ENCODE measurements at places on chromosomes 1 and 21.

DNA sequence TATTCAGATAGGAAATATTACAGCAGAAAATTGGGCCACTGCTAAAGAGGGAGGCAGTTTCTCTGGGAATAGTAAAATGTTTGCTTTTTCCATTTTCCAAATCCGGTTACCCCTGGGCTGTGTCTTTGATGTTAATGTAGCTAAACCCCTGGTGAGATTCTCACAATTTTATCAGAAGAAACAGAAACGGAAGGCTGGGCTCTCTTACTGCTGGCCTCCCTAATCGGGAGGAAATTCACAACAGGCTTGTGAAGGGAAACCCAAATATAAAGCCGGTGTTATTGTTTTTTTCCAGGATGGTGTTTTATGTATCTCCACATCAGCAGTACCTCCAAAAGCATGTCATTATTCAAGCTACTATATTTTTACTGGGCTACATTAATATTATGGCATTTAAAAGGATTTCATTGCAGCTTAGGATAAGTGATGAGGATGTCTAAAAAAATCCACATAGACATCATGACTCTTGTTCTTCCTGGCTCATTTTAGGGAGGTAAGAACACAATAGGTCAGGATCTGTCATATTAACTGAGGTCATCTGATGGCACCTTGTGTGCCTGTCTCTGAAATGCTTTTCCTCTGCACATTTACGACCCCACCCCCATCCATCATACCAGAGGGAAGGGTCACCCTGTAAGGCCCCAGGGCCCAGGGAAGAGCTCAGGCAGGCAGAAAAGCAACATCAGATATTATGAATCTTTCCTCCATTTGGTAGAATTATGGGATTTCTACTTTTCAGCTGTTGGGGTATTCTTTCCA is 158.7 kb downstream of the DSCAM start:
- no peak for DNase-seq

GRCh38 chr1:39789571-39790110 is 976 bp upstream of the BMP8B start:
- DNase-seq = no peak

- DNase-seq = no peak
Measured at GRCh38 chr1:39406533-39407450, 84.6 kb upstream of the BMP8A start.

DNA sequence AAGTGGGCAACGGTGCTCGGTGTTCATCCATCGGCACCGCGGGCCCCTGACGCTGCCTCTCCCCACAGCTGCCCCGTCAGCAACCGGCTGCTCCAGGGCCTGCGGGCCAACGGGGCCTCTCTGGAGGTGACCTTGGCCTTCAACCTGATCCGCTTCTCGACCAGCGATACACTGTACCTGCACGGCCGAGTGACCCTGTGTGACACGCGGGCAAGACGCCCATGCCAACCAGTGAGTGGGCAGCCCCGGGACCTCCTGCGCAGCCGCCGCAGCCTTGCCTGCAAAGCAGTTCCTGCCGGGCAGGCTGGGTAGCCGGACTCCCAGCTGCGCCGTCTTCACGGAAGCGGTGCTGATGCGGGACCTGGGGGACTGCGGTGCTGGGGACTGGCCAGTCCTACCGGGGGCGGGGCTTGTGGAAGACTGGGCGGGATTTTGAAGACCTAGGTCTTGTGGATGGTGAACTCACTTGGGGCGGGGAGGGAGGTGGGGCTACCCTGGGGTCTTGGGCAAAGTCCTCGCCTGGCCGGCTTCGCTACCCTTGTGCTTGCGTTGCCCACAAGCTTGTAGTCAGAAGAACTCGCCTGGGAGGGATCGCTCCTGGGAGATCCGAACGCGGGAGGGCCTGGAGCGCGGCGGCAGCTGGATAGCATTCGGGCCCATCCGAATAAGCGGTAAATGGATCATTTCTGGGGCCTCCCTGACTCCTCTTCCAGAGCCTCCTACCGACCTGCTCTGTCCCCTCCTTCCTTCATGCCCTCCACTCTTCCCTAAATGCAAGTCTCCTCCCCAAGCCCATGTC is 8.8 kb upstream of the CEP85 start:
- no peak for DNase-seq

DNA sequence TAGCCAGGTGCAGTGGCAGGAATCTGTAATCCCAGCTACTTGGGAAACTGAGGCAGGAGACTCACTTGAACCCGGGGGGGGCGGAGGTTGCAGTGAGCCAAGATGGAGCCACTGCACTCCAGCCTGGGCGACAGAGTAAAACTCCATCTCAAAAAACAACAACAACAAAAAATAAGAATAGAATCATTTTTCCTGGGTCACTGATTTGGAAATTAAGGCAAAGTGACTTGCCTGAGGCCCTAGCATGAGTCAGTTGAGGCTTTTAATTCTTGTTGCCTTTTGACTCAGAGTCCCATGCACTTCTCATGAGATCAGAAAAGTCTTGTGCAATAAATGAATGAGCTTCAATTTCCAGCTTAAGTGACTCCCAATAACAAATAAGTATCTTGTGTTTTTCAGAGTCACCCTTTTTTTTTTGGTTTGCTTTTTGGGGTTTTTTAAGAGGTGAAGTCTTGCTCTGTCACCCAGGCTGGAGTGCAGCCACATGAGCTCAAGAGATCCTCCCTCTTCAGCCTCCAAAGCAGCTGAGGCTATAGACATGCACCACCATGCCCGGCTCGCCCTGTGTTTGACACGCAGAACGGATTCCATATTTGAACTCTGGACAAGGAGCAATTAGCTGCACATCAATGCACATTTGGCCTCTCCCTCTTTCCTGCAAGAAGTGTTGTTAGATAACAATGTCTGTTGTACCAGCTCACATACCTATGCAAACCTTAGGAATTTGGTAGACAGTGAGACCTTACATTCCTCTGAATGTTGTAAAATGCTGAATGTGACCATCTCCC is 3.4 kb upstream of the PLEKHM2 start:
- no peak for DNase-seq

- DNase-seq = peak; percentile 78
Measured at GRCh38 chr1:151534662-151535278, 5.3 kb upstream of the TUFT1 start.

DNA sequence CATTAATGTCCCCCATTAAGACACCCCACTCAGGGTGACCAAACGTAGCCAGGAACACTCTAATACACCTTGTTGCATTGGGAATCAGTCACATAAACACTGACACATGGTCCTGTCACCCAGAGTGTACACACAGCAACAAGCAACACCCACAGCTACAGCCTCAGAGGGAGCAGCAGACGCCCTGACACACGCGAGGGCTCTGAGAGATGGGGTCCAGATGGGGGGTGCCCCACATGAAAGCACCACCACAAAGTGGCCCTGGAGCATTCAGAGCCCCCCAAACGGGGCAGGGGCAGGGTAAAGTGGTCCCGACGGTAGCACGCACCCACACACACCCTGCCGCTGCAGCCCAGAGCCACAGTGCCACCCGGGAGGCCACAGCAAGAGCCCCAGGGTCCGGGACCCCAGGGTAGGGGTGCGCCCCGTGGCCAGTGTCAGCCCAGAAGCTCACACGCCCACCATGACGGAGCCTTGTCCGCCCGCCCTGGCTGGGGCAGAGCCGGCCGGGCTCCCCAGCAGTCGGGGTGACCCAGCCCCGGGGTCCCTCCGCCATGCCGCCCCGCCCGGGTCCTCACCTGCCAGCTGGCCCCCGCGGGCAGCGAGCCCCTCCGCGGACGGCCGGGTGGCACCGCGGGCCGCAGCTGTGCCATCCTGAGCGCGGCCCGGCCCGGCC is 47.3 kb downstream of the RAP1GAP start:
- DNase-seq = no peak

GRCh38 chr1:43934101-43934985 is 742 bp downstream of the ARTN start:
- DNase-seq = peak; percentile 42

GRCh38 chr1:18618546-18619466 is 11.8 kb upstream of the PAX7 start:
- DNase-seq = no peak

DNA sequence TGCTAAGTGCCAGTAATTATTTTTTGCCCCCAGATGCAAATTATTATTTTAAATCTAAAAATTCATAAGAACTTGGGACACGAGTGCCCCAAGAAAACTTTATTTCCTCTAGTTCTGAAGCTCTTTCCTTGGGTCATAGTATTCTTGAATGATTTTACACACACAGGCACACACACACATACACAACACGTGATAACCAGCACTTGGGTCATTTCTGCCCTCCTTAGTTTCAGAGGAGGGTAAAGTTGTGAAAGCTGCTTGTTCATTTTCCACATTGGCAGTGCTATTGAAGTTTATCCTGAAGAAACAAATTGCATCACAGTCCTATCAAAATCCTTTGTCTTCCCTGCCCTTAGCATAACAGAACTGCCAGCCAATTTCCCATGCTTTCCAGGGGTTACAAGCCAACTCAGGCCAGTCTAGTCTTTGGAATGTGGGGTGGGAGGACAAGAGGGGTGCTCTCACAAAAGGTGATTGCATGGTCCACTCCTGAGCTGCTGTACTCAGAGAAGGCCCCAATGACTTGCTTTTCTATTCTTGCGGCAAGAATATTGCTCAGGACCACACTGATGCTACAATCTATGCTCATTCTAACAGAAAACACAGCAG is 98.5 kb upstream of the POGK start:
- no peak for DNase-seq

GRCh38 chr1:47409311-47410067 is 6.6 kb upstream of the FOXE3 start:
- DNase-seq = no peak

- DNase-seq = no peak
Measured at GRCh38 chr1:24918370-24918769, 11.7 kb downstream of the RUNX3 start.

DNA sequence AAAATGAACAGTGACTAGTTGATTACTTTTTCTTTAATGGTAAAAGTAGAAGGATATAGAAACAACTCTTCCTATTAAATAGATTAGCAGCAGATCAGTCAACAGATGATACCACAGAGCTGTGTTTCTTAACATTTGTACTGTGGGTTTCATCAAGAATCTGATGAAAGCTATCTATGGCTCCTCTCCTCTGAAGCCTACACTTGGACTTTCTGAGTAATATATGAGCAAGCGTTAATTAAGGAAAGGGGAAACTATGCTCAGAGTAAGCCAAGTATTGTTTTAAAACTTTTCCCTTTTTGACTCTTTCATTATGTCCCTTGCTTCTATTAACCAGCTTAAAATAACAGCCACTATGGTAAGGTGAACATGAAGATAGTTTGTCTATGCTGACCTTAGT is 10.8 kb downstream of the ARID4B start:
- DNase-seq = no peak

DNA sequence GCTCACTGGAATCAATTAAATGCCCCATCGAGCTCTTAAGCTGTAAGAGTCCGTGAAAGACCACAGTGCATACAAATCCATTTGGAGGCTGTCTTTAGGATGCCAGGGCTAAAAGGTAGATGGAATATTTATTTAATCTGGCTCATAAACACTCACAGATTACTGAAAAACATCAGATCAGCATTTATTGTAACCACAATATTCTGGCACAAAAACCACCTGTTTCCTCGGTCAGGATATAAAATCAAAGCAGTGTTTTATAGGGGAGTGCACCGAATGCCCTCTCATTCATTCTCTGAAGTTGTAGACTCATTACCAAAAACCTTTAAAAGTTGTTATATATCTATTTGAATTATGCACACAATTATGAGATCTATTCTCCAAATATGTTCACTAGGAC is 500.9 kb downstream of the NEGR1 start:
- no peak for DNase-seq

DNA sequence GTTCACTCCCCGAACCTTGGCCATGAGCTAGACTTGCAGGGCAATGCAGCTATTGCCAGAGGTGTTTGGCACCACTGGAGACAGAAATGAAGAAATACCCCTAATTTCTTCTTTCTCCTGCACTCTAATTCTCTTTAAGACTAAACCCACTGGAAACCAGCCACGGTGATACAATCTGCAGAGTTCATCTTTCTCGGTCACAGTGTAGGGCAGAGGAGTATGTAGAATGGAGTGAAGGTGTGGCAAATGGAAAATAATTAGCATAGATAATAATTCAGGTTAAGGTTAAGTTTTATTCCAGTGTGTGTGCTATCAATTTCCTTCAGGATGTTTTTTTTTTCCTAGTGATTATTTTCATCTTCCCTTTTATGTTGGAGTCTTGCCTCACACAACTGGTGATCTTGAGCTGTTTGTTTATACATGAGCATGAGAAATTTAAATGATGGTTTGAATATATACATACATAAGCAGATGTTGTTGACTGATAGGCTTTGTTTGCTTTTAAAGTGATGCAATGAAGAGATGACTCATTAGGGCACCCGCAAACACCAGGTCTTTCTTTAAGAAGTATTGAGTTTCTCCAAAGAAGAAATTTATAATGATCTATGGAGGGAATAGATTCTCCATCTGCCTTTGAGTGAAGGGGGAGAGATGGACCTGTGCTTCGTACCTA is 81.9 kb downstream of the SPATA17 start:
- no peak for DNase-seq

- DNase-seq = no peak
Measured at GRCh38 chr21:37865156-37865555, 51.1 kb downstream of the KCNJ6 start.

DNA sequence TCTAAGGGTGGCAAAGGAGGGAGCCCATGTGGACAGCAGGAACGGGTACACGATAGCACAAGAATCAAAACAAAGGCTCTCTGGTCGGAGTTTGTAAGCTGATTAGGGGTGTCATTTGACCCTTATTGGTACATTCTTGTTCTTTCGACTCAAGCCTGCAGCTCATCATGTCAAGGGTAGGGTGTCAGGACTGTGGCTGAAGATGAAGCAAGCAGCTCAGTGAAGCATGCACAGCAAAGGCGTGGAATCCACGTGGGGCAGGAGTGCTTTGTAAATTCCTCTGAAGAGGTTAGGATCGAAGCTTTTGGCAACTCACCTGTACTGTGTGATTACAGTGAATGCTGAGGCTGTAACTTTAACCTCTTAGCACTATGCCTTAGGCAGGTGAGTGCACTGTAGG is 4.7 kb upstream of the ABCB10 start:
- no peak for DNase-seq

- no peak for DNase-seq
Measured at GRCh38 chr1:89151047-89151446, 24.8 kb downstream of the GBP7 start.

DNA sequence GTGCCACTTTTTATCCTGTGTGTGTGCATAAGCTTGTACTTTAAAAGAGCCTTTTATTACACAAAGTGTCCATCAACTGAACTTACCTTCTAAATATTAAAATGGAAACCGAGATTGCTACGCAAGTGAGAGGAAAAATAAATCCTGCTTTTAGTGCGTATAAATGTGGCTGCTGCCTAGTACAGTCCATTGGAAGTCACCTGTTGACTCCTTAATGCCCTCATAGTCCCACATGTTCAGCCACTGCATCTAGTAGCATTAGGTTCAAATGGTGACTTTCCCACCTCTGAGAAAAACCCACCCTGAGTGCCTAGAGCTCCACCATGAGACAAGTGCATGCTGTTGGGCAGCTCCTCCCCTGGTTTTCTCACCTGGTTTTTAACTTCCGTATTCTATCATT is 53.0 kb downstream of the LHX4 start:
- DNase-seq = no peak
